Esophagus muscularis mucosa (tissue), 4 donors: ENCODE measurements at places on chromosomes 2 and 18.

GRCh38 chr18:8324343-8325065 is 284.7 kb upstream of the RAB12 start:
- no peak for DNase-seq

DNA sequence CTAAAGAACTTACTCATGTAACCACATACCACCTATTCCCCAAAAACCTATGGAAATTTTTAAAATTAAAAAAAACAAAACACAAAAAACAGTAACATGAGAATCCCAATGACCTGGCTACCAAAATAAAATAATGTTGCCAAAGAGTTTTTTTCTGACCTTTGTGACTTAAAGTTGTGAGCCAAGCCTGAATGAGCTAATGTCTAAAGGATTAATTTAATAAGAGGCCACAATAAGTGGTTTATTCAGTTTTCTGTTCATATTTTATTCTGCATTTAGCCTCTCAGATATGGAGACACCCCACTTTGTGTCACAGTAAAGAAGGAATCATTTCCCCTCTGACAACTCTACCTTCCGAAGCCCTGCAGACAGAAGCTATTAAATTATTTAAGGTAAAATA is 42.6 kb upstream of the DYNC2LI1 start:
- DNase-seq, result no peak

GRCh38 chr2:234446404-234447076 is 50.3 kb downstream of the ARL4C start:
- DNase-seq, result peak; percentile 93

DNA sequence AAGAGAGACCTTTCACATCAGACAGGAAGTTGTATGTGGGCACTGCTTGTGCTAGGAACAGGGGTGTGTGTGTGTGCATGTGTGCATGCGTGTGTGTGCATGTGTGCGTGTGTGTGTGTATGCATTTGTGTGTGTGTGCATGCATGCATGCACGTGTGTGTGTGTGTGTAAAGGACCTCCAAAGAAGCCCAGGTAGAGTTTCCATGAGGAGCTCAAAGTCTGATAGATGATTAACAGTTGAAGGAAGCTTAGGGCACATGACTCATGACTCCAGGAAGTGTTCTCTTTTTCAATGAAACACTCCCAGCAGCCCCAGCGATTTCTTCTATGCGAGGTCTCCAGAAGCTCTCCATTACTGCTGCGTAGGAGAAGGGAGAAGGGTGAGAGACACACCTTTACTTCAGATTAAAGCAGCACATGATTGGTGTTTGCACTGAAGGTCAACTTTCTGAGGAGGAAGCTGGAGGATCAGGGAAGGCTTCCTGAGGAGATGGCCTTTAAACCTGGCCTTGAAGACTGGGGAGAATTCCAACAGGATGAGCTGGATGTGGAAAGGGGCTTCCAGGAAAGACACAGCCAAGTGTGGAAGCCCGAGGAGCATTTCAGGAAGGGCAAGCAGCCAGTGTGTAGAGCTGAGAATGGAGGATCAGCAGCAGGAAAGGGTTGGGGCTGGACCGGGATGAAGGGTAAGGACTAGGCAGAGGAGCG is 77.7 kb downstream of the SMAD4 start:
- DNase-seq, result no peak

GRCh38 chr18:22161090-22161489 is 8.3 kb upstream of the GATA6 start:
- no peak for DNase-seq

DNA sequence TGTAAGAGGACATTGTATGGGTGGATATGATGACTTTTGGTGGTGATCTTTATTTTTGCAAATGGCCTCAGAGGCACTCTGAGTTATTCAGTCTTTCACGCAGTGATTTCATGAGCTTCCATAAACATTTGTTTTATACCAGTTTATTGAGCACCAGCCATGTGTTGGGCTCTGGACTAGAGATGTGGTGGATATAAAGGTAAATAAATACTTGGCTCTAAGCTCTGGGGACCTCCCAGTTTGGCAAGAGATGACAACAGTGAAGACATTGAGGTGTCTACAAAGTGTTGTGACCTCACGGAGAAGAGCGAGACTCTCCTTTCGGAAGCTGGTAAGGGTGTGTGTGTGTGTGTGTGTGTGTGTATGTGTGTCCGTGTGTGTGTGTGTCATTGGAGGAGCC is 146.4 kb downstream of the TANC1 start:
- no peak for DNase-seq

GRCh38 chr2:143903172-143903856 is 616.6 kb downstream of the ZEB2 start:
- no peak for DNase-seq

GRCh38 chr18:49980896-49981295 is 167.6 kb upstream of the ACAA2 start:
- no peak for DNase-seq

DNA sequence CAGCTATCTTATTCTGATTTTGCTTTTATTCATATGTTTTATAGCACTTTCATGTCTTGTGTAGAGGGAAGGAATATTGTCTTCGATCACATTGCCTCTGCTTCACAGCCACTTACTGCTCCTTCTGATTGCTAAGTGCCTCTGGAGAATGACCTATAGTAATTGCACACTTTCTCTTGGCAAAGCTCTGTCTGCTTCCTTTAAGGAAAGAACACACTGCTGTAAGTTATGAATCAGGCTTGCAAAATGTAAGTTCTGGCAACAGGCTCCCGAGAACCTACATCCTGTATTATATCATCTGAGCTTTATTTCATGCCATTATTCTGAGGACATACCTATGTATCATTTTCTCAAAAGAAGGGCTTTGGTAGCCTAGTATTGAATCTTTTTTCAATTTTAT is 170.7 kb downstream of the ZNF804A start:
- DNase-seq, result no peak

- no peak for DNase-seq
These were observed 18.1 kb downstream of the SMAD2 start for GRCh38 chr18:47912343-47912742.

DNA sequence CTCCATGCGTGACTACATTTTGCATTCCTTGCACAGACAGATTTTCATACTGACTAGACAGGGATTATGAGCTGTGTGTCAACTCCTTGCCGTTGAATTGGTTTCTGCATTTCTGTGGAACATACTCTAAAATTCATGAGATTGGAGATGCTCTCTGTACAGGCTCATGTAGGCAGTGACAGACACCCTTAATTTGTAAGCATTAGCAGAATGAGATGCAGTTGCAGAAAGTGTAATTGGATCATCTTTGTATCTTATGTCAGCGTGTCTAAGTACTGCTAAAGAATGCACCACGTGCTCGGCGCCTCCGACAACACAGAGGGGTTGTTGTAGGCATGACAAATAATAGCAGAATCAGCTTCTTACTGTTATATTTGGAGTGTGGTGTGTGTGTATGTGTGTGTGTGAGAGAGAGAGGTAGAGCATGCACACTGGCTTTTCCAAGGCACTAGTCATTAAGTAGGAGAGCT is 212.4 kb downstream of the CMPK2 start:
- DNase-seq, result no peak

GRCh38 chr18:50320719-50321118 is 33.2 kb upstream of the CXXC1 start:
- no peak for DNase-seq

DNA sequence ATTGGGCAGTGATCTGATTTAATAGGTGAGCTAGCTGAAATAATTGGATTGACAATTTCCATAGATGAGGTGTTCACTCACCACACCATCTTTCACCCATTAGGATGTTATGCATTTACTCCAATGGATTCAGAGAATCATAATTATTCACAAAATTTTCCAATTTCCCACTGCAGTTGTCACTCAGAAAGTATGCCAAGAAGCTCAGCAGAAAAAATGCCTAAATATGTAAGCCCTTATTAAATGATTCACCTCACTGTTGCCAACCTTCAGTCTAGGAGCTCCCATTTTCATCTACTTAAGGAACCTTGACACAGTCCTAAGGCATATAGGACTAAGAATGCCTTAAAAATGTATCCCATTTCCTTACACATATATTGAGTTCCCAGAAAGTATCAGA is 94.3 kb downstream of the MBD2 start:
- DNase-seq, result no peak

GRCh38 chr18:69176741-69177140 is 223.9 kb upstream of the DOK6 start:
- DNase-seq, result no peak

- no peak for DNase-seq
These were observed 56.6 kb upstream of the SLC1A4 start for GRCh38 chr2:64932371-64933216.

DNA sequence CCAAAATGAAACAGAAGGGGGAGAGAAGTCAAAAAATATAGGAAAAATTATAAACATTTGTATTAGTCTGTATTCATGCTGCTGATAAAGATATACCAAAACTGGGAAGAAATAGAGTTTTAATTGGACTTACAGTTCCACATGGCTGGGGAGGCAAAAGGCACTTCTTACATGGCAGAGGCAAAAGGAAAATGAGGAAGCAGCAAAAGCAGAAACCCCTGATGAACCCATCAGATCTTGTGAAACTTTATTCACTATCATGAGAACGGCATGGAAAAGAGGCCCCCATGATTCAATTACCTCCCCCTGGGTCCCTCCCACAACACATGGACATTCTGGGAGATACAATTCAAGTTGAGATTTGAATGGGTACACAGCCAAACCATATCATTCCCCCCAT is 79.1 kb downstream of the ZRANB3 start:
- DNase-seq, result no peak

DNA sequence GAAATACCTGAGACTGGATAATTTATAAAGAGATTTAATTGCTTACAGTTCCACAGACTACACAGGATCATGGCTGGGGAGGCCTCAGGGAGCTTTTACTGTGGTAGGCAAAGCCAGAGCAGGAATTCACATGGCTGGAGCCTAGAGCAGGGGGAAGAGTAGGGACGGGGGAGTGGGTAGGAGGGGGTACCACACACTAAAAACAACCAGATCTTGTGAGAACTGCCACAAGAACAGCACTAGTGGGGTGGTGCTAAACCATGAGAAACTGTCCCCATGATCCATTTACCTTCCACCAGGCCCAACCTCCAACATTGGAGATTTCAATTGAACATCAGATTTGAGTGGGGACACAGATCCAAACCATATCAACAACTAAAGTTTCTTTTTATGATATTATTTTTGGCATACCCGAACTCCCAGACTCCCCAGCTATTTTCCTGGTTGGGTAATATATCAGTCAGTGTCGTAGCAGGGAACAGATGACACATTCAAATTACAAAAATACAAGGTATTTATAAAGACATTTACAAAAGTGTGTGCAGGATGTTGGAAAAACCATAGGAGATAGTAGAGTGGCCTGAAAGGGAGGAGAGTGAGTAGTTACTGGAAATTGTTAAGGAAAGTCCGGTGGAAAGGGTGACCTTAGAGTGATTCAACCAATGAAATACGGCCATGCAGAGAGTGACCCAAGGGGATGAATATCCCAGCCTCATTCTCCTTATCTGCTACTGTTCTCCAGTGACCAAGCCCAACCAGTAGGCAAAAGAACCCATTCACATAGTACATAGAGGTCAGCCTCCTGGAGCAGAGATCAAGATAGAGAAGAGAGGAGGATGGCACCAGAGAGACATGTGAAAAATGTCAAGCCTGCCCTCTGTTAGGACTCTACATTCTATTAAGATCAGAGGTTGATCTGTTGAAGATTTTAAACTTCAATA is 8.8 kb downstream of the RPL37A start:
- no peak for DNase-seq

DNA sequence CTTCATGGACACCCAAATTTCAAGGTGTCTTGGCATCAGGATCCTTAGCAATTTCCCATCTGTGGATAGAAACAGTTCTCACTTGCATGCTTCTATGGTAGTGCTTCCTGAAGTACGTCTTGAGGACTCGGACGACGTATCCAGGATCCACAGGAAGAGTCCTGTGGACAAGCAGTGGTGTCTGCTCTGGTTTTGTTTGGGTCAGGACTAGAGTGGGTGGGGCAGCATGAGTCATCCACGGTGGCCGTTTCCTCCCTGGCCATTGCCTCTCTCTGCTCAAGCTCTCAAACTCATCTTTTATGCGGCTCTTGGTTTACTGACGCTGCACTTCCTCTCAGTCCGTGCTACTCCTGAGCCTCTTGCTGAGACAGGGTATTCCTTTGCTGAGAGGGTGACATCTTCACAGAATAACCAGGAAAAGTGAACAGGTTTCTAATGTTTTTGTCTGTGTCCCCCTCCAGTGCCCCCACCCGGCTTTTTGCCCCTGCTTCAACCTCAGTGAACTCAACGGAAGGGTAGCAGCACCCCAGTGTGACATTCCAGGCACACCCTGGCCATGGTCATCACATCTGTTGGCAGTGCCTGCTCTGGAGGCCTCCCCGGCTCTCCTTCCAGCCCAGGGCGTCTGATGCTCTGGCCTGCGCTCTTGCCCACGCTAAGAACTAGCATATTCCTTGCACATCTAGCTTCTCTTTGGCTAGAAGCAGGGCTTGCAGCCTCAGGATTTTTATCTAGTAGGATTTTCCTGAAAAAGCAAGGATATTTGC is 62.2 kb downstream of the ARMC9 start:
- DNase-seq, result no peak

DNA sequence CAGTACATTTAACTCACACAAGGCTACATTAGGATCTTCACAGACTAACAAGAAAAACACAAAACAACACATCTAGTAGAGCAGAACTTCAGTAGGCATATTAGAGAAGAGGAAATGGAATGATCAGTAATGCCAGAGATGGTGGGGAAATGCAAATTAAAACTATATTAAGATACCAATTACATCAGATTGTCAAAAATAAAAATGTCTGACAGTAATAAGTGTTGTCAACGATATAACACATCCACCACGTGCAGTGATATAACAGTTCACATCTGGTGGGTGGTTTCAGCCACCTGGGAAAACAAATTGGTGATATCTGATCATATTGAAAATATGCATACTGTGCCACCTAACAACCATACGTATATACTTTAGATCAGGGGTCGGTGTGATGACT is 59.9 kb downstream of the GALNT1 start:
- no peak for DNase-seq

- no peak for DNase-seq
These were observed 94.0 kb upstream of the ACVR1C start for GRCh38 chr2:157722580-157723234.

GRCh38 chr2:199130501-199130900 is 327.2 kb downstream of the SATB2 start:
- DNase-seq, result no peak

DNA sequence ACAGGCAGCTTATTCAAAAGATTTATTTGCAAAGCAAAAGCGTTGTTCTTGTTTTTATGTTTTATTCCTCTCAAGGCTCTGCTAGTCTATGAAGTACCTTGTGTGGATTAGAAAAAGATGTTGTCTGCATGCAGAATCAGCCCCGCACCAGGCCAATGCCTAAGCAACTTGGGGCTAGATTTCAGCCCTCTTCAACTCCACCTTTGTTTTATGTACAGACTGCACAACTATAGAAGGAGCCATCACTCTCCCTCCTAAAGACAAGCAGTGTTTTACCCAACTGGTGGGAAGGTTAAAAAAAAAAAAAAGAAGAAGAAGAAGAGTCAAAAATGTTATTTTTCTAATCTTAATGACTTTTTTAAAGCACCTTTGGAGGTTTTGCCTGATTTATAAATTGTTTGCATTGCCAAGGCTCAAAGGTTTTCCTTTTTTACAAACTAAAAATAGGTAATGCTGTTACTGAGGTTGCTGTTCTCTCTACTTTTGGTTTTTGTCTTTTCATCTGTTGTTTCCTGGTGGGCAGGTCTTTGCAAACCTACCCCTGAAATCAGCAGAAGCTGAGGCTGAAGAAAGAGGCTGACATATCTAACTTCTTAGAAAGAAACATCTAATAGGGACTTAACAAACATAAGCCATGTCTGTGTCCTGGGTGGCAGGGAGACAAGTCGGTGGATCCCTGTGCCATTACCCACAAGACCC is 164.0 kb downstream of the SLC39A10 start:
- DNase-seq, result no peak

GRCh38 chr2:152200565-152201465 is 25.3 kb upstream of the STAM2 start:
- peak; percentile 95 for DNase-seq

GRCh38 chr2:54598347-54599325 is 124.8 kb upstream of the EML6 start:
- no peak for DNase-seq
